ENCODE measurements at places on chromosomes 4 and X. TPM values are rescaled to one million over a fixed set of nuclear protein-coding genes. Genes with fewer than 3 reads are reported as not detected.

ASMT gene
- not detected for total RNA-seq

DNA sequence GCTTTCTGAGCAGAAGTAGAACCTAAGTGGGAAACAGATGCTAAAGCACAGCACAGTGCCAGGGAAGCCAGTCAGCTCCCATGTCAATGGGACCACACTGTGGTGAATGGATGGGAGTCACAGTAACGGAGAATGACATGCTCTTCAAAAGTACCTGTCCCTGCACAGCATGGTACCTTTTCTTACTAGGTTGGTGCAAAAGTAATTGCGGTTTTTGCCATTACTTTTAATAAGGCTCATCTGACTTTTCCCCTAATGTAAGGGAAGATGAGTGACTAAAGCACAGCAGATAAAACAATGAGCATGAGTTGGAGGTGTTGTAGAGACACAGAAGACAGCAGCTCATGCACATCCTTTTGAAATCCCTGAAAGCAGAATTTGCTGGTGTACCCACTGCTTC, 62.3 kb downstream of the CCNG2 start:
- no peak for DNase-seq
- H3K4me3 ChIP-seq = no peak overlapping the region
- H3K4me1 ChIP-seq = no peaks in the 10 kb centered on the region
- no peak overlapping the region for H3K27ac ChIP-seq

DNA sequence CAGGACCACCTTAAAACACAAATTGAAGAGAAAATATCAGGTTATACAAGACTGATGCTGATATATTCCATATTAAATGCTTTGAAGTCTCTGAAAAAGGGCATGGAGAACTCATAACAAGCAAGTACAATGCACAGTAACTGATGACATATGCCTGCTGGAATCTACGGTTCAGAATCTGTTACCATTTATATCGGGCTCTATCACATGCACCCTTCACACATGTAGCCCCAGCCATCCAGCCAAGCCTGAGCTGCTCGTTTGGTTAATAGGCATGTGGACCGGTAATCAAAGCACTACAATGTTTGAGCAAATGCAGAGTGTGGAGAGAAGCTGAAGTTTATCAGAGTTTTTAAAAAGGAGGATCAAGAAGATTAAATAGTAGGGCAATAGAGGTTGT, 11.8 kb downstream of the COMMD8 start:
- no peak overlapping the region for H3K4me3 ChIP-seq
- no peak for DNase-seq
- no peaks in the 10 kb centered on the region for H3K4me1 ChIP-seq
- H3K36me3 ChIP-seq = no peaks in the 10 kb centered on the region
- H3K27me3 ChIP-seq = no peaks in the 10 kb centered on the region
- no peak overlapping the region for H3K27ac ChIP-seq

MSANTD1 gene
- 2.6 TPM for total RNA-seq

PLA2G12A gene
- 16.4 TPM for total RNA-seq

DNA sequence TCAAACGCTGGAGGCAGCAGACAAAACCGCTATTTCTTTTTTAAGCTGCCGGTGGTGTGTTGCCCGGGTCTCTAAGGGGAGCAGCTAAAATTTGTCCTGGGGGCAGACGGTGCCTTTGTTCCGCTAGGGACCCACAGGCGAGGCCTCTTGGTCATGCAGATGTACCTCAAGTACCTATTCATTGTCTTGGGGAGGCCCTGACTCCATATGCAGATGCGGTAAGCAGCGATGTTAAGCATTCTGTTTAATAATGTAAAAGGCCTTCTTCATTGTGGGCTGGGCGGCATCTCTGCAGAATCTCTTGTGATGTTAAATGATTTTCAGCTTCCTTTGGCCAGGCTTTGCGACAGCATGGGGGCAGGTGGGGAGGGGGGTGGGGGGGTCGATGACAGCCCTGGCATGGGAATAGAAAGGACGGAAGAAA, 98.9 kb upstream of the PJA1 start:
- H3K4me1 ChIP-seq = peaks cover 6% of the 10 kb centered on the region
- peaks cover 18% of the 10 kb centered on the region for H3K27me3 ChIP-seq
- DNase-seq = no peak
- H3K36me3 ChIP-seq = no peaks in the 10 kb centered on the region
- H3K4me3 ChIP-seq = no peak overlapping the region

GRCh38 chr4:133355633-133356032, 206.5 kb downstream of the PCDH10 start:
- H3K4me1 ChIP-seq = no peaks in the 10 kb centered on the region
- no peak overlapping the region for H3K4me3 ChIP-seq
- H3K36me3 ChIP-seq = no peaks in the 10 kb centered on the region
- no peak overlapping the region for H3K27ac ChIP-seq

DNA sequence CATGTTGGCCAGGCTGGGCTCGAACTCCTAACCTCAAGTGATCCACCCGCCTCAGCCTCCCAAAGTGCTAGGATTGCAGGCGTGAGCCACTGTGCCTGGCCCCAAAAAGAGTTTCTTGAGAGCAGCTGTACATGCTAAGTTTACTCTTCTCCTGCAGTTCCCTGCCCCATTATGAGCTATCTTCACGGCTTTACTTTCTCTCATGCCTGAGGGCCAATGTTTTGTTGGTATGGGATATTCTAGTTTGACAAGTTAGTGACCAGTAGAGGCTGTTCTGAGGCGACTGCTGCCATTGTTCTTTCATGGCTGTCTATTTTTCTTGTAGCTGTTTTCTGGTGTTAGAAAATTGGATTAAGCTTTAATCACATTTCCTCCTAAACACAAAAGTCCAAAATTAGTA, 78.0 kb upstream of the STX18 start:
- H3K36me3 ChIP-seq = no peaks in the 10 kb centered on the region
- H3K27ac ChIP-seq = no peak overlapping the region
- H3K4me3 ChIP-seq = no peak overlapping the region
- H3K4me1 ChIP-seq = no peaks in the 10 kb centered on the region
- peaks cover 2% of the 10 kb centered on the region for H3K27me3 ChIP-seq
- DNase-seq = no peak

- peak overlapping the region; percentile 98 for H3K27ac ChIP-seq
Measured at GRCh38 chr4:117971403-117971802, 62.9 kb upstream of the NDST3 start.

DNA sequence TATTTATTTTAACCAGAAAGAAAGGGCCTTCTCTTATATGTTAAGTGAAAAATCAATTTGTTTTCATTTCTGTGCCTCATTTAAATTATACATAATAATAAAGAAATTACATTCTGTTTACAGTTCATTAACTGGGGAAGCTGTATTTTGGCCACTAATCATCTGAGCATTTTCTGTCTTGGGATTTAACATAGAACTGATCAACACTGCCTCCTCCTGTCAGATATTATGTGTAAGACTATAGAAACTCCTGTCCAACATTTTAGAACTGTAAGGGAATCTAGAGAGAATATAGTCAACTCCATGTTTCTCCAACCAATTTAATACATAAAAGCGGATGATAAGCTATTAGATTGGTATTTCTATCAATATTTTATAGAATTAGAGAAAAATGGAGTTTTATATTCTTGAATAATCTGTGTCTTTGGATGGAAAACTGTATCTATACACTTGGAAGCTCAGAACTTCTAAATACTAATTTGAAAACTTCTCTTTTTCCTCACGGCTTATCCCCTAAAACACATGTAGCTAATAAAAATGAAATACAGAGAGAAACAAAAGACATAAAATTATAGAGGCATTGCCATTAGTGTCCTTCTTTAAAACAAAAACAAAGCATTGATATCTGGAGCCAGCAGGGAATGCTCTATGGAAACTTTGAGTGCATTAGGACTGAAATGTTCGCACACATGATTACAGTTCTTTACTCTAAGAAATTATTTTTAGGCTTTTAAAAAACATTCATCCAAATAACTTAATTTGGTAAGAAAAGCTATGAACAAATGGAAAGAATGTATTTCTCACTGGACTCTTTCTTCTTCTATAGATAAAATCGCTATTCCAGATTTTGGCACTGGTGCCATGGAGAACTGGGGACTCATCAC, 33.1 kb downstream of the ENPEP start:
- no peaks in the 10 kb centered on the region for H3K36me3 ChIP-seq
- DNase-seq = no peak
- no peaks in the 10 kb centered on the region for H3K27me3 ChIP-seq
- no peak overlapping the region for H3K4me3 ChIP-seq
- H3K4me1 ChIP-seq = no peaks in the 10 kb centered on the region
- no peak overlapping the region for H3K27ac ChIP-seq

DNA sequence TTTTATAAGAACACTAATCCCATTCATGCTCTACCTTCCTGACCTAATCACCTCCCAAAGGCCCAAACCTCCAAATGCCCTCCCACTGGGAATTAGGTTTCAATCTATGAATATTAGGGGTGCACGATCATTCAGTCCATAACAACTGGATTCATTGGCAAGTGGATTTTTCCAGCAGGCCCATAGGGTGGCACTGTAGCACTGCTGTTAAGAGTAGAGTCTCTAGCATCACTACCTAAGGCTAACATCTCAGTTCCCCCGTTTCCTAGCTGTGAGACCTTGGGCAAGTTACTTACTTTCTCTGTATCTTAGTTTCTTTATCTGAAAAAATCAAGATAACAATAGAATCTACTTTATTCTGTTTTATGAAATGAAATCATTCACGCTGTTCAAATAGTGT, 315.8 kb downstream of the STIM2 start:
- peaks cover 4% of the 10 kb centered on the region for H3K27me3 ChIP-seq
- no peaks in the 10 kb centered on the region for H3K36me3 ChIP-seq
- H3K27ac ChIP-seq = no peak overlapping the region
- DNase-seq = peak; percentile 41

DNA sequence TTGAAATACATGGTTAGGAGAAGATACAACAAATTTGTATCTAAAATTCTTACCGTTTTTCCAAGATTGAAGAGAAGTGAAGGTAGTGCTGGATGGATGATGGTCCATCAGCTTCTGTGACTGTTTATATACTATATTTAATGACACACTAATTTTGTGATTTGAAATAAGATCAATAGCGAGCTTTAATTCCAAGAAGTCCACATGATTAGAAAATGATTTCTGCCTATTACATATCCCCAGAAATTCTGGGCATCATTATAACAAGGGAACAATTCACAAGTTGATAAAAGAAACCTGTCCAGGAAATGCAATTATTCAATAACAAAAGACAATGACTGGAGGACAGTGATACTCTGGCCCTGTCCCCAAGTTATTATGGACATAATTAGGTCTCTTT, at the start of gene CSN2:
Gene CSN2 (minus strand): TSS at position 101 of the 400 bp plus-strand sequence. CDS start 4,733 bp downstream, outside the sequence.
- no peak within 1 kb of the TSS for H3K27ac ChIP-seq
- no peak for DNase-seq
- no peak within 1 kb of the TSS for H3K4me3 ChIP-seq
- H3K36me3 ChIP-seq = no peaks in the 10 kb centered on the region

- H3K36me3 ChIP-seq = peaks cover 5% of the 10 kb centered on the region
- no peaks in the 10 kb centered on the region for H3K27me3 ChIP-seq
- peak overlapping the region; percentile 52 for H3K27ac ChIP-seq
Measured at GRCh38 chr4:111847296-111848008, 297.8 kb upstream of the FAM241A start.

MAGEA10 gene
- not detected for total RNA-seq

DNA sequence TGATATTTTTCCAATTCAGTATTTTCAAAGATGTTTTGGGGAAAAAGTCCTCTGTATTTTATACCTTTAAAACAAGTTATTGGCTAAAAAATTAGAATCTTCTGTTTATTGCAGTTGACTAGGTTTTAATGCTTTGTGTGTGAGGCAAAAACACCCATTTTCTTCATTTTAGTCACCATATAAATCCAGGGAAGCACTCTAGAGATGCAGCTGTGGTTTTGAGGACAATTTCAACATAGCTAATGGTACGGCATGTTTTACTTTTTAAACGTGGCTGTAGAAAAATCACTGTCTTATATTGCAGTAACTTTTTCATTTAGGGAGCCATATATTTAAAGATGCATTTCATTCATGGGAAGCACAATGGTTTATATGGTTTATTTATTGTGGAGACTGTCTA, 129.1 kb upstream of the PITX2 start:
- H3K36me3 ChIP-seq = no peaks in the 10 kb centered on the region
- H3K27ac ChIP-seq = no peak overlapping the region
- H3K4me1 ChIP-seq = peaks cover 6% of the 10 kb centered on the region
- no peak for DNase-seq

DNA sequence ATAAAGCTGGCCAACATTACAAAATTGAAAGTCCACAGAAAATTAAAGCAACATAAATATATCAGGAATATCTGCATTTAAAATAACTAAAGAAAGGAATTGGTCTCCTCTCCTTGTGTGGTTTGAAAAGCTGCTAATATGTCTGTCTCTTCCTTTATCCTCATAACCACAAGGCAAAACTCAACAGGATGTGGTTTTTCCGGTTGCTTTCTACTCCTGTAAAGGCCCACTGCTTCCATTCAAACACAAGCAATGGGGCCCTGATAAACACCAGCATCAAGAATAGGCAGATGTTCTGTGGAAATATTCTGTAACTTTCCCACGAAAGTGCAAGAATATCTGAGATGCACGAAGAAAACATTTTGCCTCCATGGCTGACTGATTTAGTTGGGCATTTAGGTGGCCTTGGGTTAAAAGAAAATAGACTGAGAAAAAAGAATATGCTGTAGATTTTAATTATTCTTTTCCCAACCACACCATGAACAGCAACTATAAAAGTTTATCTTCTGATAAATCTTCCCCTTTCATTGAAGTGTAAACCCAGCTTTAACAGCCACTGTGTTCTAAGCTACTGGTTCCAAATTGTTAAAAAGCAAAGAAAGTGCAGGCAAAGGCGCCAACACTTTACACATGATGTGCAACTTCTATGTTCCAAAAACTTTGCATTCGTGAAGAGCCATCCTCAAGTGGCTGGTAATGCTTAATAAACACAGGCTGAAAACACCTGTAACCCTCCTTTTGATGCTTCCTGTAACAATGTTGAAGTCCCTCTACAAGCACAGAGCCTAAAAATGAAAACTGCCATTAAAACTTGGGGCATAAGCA, 50.5 kb upstream of the NDST3 start:
- no peaks in the 10 kb centered on the region for H3K27me3 ChIP-seq
- H3K4me3 ChIP-seq = no peak overlapping the region
- H3K27ac ChIP-seq = no peak overlapping the region

- H3K27ac ChIP-seq = no peak overlapping the region
- no peaks in the 10 kb centered on the region for H3K36me3 ChIP-seq
- DNase-seq = no peak
- H3K27me3 ChIP-seq = peaks cover 1% of the 10 kb centered on the region
- no peak overlapping the region for H3K4me3 ChIP-seq
Measured at GRCh38 chr4:100722866-100723459, 205.1 kb upstream of the EMCN start.

CXCL8 gene
- not detected for total RNA-seq

DNA sequence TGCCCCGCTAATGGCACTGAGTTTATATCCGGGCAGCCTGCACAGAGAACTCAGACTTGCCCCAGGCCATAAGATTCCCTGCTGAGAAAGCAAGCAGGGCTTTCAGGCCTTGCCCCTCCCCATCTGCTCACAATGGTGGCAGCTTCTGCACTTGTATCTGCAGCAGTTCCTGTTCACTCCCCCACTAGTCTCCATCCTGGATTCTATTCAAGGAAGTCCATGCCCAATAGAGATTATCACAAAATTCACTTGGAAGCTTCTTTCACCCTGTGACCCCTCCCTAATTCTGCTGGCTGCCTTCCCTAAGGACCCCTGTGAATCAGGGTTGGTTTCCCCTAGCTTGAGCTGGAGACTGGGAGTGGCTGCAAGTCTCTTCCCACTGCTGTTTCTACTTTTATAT, 34.5 kb upstream of the UCP1 start:
- peaks cover 5% of the 10 kb centered on the region for H3K27me3 ChIP-seq
- H3K4me1 ChIP-seq = peaks cover 17% of the 10 kb centered on the region
- H3K27ac ChIP-seq = no peak overlapping the region
- H3K4me3 ChIP-seq = no peak overlapping the region

MND1 gene
- 2.0 TPM for total RNA-seq

All from glutamatergic neuron (in vitro differentiated cells).